ENCODE measurements at places on chromosomes 6 and 20.

GRCh38 chr6:158131926-158132325 is 36.1 kb downstream of the SERAC1 start:
- DNase-seq: peak; percentile 33

- no peak for DNase-seq
Measured at GRCh38 chr6:33036535-33036934, 27.1 kb upstream of the HLA-DOA start.

DNA sequence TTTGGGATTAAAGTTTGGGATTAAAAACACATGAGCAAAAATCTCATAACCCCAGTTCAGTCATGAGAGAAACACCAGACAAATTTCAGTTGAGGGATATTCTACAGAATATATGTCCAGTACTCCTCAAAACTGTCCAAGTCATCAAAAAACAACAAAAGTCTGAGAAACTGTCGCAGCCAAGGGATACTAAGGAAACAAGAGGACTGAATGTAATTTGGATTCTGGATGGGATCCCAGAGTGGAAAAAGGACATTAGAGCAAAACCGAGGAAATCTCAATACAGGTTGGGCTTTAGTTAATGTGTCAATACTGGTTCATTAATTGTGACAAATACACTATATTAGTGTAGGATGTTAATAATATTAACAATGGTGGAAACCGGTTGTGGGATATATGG is 219.3 kb downstream of the BCKDHB start:
- DNase-seq: no peak

- no peak for DNase-seq
Measured at GRCh38 chr20:4459081-4459480, 262.6 kb upstream of the PRND start.

DNA sequence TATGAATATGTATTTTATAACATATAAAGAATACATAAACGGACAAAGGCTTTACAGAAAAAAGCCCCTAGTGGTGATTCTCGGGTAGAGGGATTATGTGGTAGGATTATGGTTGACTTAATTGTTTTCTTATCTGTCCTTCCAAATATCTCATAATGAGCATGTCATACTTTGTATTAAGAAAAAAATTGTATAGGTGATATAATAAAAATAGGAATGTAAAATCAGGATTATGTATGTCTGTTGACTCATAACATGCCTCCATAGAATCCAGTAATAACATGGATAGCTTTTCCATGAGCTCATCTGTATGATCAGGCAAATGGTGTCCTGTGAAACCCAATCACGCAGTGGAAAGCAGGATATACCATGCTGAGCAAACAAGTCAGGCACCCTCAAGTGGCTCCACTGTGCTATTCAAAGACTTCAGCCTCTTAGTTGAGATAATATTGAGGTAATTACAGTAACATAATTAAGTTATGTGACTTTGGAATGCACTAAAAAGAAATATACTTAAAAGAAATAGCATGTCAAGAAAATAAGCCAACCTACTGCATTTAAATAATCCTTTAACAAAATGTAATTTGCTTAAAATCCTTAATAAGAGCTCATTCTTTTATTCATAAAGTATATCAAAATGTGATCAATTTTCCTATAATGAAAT is 39.6 kb upstream of the PRELID3B start:
- DNase-seq: no peak

DNA sequence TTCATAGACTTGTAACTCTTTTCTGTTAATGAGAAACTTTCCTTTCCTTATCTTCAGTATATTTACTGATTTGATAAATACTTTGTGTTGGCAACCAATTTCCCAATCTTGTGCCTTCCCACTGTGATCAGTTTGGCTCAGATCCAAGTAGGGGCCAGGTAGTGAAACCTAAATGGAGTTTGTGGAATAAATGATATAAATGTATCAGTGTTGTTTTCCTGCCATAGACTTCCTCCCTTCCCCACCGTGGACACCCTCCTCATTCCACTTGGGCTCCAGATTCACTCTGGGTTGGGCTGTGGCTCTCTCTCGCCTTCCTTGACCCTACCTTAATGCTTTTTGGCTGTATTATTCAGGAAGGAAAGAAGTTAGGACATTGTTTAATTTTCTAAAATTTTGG is 1.3 kb downstream of the ZKSCAN3 start:
- DNase-seq: no peak

- no peak for DNase-seq
Measured at GRCh38 chr6:75077701-75078100, 128.2 kb downstream of the COL12A1 start.

DNA sequence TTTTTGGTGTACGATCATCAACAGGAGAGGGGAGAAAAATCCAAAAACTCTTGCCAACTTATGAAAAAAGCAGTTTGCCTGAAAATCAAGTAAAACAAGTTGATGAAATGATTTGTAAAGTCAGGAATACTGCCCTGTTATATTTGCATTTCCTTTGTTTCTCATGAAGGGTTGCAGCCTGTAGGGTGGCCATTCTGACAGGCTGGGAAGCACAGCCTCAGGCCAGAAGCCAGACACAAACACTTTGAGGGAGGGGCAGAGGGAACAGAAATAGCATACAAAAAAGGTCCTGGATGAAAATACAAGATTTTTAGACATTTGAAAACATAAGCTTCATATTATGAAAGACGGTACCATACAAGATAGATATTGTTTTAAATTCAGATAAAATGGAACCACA is 109.8 kb downstream of the DTNBP1 start:
- no peak for DNase-seq

GRCh38 chr20:20267685-20268370 is 100.1 kb upstream of the INSM1 start:
- DNase-seq: peak; percentile 54

DNA sequence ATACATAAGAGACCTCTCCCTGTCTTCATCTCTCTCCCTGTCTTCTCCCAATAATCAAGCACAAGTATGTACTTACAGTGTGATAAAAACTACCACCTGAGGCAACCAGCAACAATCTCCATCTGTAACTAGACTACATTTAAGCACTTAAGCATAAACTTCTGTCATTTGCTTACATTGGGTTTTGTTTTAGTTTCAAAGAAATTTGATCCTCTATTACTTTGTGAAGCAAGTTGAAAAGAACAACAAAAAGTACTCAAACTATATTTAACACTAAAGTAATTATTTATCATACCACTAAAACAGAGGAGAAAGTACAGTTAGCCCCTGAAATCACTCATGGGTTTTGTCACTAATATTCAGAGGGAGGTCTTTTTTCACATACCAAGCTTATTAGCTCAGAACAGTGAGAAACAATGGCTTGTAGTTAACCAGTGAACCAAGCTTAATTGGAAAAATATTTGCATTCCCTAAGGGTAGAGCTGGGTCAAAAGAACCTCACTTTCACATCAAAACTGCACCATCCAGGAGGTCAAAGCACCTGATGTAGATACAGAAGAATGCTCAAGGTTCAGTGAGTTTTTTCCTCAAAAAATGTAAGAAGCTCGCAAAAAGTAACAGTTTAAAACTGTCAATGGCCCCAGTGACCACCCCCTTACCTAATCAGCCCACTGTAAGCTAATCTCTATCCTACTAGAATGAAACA is 34.1 kb downstream of the DCDC2 start:
- DNase-seq: no peak

GRCh38 chr6:45430590-45431202 is 53.0 kb upstream of the SUPT3H start:
- DNase-seq: peak; percentile 65

GRCh38 chr6:55969526-55969925 is 94.1 kb upstream of the BMP5 start:
- DNase-seq: no peak

DNA sequence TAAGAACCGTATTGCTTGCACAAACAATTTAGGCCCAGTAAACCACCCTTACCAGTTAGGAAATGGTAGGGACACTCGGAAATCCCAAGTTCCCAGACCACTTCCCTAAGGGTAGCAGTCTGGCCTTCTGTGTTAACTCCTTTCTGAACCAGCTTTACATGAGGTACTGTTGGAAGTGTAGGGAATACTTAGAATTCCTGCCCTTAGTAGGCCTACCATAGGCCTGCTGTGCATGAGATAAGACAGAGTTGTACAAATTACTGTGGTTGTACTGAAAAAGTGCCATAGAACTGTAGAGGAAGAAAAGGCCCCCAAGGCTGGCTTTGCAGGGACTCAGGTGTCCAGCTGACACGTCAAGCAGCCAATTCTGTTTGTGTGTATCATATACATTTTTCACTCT is 11.1 kb downstream of the RPRD1B start:
- no peak for DNase-seq

GRCh38 chr20:24640686-24641085 is 171.3 kb downstream of the SYNDIG1 start:
- DNase-seq: no peak

Measured in MV-4-11 (cell line).